Hematopoietic multipotent progenitor cell (in vitro differentiated cells): ENCODE measurements at places on chromosomes 3 and 15.

- DNase-seq = no peak
Observed at GRCh38 chr15:81327516-81327915, 3.6 kb upstream of the STARD5 start.

GRCh38 chr3:183224180-183224970 is 28.7 kb upstream of the B3GNT5 start:
- peak; percentile 19 for DNase-seq

- DNase-seq = no peak
Observed at GRCh38 chr3:53566461-53567145, 72.2 kb downstream of the CACNA1D start.

DNA sequence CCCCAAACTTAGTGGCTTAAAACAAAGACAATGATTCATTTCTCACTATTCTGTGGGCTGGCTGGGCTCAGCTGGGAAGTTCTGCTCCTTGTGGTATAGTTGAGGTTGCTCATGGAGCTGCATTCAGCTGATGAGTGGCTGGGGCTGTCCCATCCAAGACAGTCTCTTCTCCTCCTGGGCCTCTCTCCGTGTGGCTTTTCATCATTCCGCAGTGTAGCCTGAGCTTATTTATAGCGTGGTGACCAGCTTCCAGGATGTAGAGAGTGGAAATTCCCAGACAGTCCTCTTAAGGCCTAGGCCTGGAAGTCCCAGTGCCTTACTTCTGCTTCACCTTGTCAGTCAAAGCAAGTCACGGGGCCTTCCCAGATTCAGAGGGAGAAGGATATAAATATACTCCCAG is 136.7 kb upstream of the DAZL start:
- no peak for DNase-seq

- DNase-seq = no peak
Observed at GRCh38 chr15:69181424-69181823, 21.0 kb downstream of the GLCE start.

DNA sequence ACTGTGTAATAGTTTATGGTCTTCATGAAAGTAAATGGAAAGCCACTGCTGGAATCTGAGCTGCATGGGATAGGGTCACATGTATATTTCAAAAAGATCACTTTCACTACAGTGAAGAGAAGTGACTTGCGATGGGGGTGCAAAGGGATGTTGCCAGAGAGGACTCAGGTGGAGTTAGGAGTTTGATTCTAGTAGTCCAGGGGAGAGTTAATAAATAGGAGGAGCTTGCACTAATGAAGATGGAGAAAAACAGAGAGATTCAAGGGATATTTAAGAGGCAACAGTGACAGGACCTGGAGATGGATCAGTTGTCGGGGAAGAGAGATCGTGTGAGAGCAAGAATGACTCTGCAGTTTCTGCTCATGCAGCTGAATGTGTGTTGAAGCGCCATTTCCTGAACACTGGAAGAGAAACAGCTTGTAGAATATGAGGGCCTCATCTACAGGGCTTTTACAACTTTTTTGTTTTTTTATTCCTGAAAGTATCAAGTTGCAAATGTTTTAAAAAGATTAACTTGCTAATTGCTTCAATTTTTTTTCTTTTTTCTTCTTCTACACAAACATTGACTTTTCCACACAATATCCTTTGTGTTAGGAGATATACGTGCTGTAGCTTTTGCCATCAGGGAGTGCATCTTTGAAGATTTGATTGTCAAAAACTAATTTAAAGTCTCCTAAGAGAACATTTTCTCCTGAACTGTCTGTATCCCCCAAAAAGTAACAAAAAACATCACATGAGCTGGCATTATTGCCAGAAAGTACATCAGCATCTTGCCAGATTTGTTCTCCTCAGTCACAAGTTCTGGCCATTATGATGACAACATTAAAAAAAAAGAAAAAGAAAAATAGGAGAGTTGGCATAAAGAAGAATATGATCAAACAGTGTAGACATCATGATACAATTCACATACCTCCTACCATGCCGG is 37.5 kb downstream of the SETMAR start:
- peak; percentile 64 for DNase-seq

- DNase-seq = no peak
Observed at GRCh38 chr3:106068795-106069194, 200.0 kb upstream of the CBLB start.

- no peak for DNase-seq
Observed at GRCh38 chr15:67556976-67557570, 14.6 kb downstream of the MAP2K5 start.

- no peak for DNase-seq
Observed at GRCh38 chr15:40511472-40512133, 40.8 kb downstream of the CHST14 start.

DNA sequence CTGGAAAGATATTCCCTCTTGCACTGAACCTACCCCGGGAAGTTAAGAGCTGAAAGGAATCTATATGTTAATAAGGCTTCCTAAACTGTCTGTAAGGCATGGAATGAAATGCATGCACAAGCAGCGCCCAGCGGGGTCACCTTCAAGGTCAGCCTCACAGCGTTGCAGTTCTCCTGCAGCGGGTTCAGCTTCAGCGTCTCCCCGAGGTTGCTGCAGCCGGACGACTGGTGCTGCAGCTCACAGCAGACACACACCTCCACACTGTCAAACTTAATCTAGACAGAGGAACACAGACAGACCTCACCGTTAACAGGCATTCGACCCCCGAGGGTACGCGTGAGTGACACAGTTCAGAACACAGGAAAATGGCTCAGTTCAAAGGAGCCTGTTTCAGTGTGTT is 73.3 kb downstream of the NSMCE3 start:
- no peak for DNase-seq

- no peak for DNase-seq
Observed at GRCh38 chr3:129176051-129176450, 7.6 kb downstream of the CNBP start.

- no peak for DNase-seq
Observed at GRCh38 chr15:64315216-64315615, 40.8 kb downstream of the CSNK1G1 start.

DNA sequence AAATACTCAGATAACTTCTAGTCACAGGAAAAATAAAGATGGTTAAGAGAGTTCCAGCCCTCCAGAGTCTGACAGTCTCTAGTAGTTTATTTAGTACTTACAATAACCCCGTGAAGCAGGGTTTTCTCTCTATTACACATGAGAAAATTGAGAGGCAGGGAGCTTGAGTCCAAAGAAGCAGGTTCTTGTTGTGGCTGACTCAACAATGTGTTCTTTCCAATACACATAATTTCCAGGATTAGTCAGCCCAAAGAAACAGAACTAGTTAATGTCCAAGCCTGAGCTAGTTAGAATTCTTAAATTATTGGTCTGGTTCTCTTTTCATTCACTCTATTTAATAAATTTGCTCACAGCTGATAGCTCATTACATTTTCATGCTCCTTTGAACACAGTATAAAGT is 49.9 kb downstream of the ALDH1A2 start:
- DNase-seq = no peak

GRCh38 chr3:105513042-105513441 is 146.3 kb downstream of the ALCAM start:
- DNase-seq = no peak

DNA sequence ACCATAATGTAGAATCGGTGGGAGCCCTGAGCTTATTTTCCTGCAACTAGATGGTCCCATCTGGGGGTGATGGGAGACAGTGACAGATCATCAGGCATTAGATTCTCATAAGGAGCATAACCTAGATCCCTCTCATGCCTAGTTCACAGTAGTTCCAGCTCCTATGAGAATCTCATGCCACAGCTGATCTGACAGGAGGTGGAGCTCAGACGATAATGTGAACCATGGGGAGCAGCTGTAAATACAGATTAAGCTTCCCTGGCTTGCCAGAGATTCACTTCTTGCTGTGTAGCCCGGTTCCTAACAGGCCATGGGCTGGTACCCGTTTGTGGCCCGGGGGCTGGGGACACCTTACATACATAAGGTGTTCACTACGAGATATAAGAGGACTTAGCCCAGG is 67.5 kb upstream of the LRRFIP2 start:
- DNase-seq = no peak

- DNase-seq = no peak
Observed at GRCh38 chr3:53337167-53337940, 10.0 kb downstream of the DCP1A start.

GRCh38 chr15:100890051-100890720 is 10.6 kb downstream of the ALDH1A3 start:
- DNase-seq = no peak

- DNase-seq = no peak
Observed at GRCh38 chr3:128497305-128498126, 4.5 kb upstream of the GATA2 start.

DNA sequence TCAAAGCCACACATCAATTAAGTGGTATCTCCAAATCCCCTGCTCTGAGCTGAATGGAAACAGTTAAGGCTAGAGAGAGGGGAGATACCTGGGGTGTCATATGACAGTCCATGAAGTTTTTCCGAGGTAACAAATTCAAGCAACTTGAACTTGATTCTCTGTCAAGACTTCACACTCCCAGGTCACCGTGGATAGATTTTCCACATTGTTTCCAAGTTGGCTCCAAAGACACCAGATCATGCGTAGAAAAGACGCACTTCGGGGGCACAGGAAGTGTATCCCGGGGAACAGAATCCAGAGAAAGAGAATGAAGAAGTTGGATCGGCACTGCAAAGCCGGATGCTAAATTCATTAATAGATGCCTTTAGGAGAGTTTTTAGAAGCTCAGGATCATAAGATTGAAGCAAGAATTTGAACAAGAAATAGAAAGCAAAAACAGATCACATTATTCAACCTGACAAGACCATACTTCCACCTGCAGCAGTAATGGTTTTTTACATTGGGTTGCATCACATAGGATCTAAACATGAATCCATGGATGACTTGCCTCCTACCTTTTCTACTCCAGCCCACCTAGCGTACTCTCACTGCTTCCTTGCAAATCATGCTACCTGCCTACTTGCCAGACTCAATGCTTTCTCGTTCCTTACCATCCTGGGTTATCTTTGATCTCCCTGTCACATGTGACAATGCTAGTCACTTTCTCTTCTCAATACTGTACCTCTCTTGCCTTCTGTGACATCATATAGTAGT is 253.0 kb upstream of the ADAMTS9 start:
- no peak for DNase-seq

- no peak for DNase-seq
Observed at GRCh38 chr3:127682561-127682960, 9.8 kb downstream of the ABTB1 start.

DNA sequence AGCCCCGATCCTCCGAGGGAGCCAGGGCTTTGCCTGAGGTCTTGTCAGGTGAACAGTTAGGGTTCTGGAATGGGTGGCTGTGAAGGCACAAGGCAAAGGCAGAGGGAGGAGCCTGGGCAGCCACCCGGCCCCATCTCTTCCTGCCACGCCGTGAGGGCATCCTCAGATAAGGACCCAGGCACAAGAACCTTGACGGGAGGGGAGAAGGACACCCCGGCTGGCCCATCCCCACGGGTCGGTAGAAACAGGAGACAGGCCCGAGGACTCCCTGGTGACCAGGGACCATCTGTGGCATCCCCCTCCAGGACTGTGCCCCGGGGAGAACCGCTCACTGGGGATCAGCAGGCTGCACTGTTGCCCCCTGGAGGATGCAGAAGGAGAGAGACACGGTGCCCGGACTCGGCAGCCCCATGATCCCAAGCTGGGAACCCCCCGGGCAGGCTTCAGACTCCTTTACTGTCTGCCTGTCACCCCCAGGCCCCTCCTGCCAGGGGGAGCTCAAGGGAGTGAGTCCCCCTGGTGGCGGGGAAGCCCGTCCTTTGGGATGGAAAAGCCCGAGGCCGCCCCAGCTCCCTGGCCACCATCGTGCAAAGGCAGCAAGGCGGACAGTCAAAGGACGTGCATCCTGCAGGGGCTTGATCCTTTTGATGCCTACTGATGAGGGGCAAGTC is 12.3 kb upstream of the PCSK6 start:
- DNase-seq = peak; percentile 69

GRCh38 chr15:43520138-43520537 is 2.7 kb downstream of the MAP1A start:
- no peak for DNase-seq

DNA sequence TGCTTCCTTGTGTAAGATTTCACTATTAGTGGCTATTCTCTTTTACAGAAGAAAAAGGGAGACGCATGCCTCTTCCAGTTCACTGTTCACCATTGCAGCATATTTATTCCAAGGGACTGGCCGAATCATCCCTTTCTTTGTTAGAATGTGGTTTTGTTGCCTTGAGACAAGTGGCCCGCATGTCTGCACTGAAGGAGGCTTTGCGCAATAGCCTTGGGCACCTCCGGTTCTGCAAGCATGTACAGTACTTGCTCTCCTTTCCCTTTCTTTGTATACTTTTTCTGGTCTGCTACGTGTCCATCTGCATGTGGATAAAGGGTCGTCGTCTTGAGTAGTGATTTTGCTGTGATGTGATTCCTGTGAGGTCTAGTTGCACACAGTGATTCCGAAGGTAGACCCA is 43.0 kb downstream of the FLNB start:
- DNase-seq = no peak

- no peak for DNase-seq
Observed at GRCh38 chr3:50068134-50068533, 20.6 kb upstream of the RBM5 start.

GRCh38 chr3:102398176-102398575 is 36.6 kb upstream of the ZPLD1 start:
- no peak for DNase-seq

- no peak for DNase-seq
Observed at GRCh38 chr3:169787120-169787519, 13.9 kb downstream of the MYNN start.

- DNase-seq = no peak
Observed at GRCh38 chr3:98027085-98027446, 8.0 kb downstream of the GABRR3 start.

GRCh38 chr3:194986208-194987043 is 284.5 kb downstream of the XXYLT1 start:
- no peak for DNase-seq
